CD4-positive, alpha-beta T cell treated with Interleukin-15 for 1 hour (primary cell): ENCODE measurements at places on chromosomes 16 and 17.

DNA sequence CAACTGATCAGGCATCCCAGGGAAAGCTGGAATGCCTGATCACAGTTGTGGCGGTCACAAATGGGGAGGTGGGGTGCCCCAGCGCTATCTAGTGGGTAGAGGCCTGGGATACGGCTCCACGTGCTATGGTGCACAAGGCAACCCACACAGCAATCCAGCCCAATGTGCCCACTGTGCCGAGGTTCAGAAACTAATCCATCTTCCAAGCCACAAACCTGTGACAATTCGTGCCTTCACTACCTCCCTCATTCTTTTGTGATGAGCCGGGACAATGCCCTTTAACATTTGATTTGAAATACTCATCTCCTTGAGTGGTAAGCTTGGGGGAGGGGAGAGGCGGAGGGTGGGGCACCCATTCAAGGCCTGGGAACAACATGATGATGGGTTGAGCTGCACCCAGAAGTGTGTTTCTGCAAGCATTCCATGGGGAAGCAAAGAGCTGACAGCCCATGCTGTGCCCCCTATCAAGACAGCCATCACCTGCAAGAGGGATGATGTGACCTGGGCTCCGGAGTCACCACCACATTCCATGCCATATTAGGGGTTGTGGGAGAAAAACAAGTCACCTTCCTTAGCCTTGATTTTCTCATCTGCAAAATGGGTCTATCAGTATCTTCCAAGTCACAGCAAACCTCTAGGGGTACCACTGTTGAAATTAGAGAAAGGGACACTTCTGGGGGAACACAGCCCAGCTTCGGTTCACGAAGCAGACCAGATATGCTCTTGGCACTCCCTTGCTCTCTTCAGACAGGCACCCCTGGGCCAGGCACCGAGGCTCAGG lies 3.7 kb downstream of the ELOB start:
- no peak for DNase-seq

GRCh38 chr16:72639494-72639893 lies 408.4 kb downstream of the ZFHX3 start:
- DNase-seq, result no peak

GRCh38 chr17:3027786-3028532 lies 35.4 kb downstream of the OR1D5 start:
- DNase-seq, result no peak

DNA sequence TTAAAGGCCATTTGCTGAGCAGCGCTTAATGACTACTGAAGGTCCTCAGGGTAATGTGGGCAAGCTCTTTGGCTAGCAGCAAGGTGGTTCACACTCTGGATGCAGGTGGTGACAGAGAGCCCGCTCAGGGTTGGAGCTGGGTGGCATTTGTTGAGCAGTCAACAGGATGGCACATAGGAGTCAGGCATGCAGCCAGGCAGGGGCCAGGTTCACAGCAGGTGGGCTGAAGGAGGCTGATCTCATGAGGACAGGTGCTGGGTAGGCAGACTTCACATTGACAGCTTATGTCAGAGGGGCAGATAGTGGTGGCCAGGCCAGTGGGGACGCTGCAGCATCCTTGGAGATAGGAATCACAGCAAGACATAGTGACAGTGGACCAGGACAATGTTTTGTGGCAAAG lies 4.5 kb downstream of the KRTAP3-1 start:
- DNase-seq, result no peak

- DNase-seq, result no peak
These were observed 331.7 kb downstream of the SOX9 start for GRCh38 chr17:72452286-72453173.

DNA sequence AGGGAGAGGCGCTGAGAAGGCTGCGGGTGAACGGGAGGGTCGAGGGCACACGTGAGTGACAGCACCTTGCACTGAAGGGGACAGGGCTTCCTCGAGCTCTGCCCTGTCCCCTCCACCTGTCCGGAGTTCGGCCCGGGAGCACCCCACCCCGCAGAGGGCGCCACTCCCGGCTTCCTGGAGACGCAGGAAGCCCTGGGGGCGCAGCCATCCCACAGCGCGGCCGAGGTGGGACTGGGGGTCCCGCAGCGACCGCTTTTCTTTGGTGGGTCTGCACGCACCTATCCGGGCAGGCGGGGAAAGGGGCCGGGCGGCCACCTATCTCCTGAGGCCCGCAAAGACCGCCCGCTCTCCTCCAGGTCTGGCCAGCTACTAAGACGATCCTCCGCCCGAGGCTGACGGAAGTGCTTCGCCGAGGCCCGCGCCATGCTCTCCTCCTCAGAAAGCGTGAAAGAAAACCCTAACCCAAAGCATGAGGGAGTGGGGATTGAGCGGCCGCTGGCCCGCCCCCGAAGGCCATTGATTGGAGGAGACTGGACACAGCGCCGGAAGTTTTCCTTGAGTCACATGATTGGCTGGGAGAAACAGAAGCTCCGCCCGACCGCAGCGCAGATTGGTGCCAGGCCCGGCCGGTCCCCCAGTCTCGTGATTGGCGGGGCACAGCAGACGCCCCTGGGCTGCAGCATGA lies 34.4 kb downstream of the DDX19A start:
- peak; percentile 95 for DNase-seq

DNA sequence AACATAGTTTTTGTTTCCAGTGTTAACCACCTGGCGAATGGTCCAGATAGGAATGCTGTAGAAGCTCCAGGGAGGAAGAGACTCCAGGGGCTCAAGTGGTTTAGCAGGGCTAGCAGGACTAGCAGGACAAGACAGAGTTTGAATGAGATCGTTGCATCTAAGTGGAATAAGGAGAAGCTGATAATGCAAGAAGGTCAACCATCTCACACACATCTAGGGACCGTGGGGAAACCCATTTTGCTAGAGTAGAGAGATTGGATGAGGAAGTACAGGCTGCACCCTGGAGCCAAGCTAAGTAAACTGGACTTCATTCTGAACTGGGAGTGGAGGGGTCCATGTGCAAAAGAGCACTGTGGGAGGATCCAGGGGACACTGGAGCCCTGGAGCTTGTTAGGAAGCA lies 86.1 kb upstream of the HSBP1 start:
- no peak for DNase-seq

GRCh38 chr17:64679710-64680216 lies 17.7 kb upstream of the SMURF2 start:
- DNase-seq, result no peak

DNA sequence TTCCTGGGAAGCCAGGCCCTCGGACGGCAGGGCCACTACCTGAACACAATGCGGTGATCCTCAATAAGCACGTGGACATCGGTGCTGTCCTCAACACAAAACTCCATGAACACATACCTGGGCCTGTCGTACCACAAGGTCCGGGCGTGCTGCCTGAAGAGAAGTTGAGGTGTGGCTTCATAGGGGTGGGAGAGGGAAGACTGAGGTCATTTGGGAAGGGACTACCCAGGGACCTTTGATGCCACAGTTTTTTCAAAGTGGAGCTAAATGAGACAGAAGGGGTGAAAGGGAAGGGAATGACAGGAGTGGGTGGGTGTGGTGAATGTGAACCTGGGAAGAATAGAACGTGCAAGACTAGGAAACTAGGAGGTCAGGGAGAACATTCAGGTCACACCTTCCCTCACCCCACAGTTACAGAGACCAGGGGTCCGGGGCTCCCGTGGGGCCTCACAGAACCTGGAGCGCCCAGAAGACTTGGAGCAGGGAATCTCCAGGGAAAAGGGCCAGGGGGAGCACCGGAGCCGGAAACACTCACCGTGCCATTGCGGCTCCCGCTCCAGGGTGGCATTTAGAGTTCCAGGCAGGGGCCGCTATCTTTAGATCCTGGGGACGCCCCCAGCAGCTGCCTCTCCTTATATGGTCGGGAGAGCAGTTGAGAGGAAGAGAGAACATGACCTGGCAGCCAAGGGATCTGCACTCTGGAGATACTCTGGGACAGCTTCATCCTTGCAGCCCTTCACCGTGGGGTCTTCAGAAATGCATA lies at the start of gene PTGES3L:
Gene PTGES3L, minus strand, starts transcription at position 570 of the 763 bp plus-strand sequence. Its CDS starts 27 bp downstream, at position 543.
- peak; percentile 17 for DNase-seq

- DNase-seq, result no peak
These were observed 120.9 kb downstream of the DNAH9 start for GRCh38 chr17:11719203-11719602.

- DNase-seq, result no peak
These were observed 293.4 kb downstream of the XYLT1 start for GRCh38 chr16:17177242-17177958.

GRCh38 chr17:41402161-41402560 lies 4.8 kb upstream of the KRT31 start:
- no peak for DNase-seq

DNA sequence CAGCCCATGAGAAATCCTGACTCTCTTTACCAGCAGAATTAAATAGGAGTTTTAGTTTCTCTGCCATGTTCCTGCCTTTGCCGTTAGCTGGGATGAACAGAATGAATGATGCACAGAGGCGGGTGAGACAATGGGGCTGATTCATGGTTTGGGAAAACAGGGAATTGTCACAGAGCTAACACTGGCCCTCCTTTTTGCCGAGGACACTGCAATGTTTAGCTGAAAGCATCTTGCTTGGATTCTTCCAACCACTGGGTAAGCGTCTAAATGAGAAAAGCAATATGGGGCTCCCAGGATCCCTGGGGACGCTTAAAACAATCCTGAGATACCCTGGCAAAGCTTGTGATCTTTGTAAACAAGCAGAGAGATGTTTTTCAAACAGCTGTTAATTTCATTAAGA lies 12.8 kb upstream of the PAFAH1B1 start:
- DNase-seq, result no peak

GRCh38 chr17:80831491-80831890 lies 160.2 kb upstream of the CHMP6 start:
- DNase-seq, result no peak

- no peak for DNase-seq
These were observed 47.7 kb upstream of the LCMT1 start for GRCh38 chr16:25063865-25064264.
